ENCODE measurements at places on chromosomes 2 and 18. TPM values are rescaled to one million over a fixed set of nuclear protein-coding genes. Genes with fewer than 3 reads are reported as not detected.

GRCh38 chr2:105183555-105184323 is 57.8 kb upstream of the GPR45 start:
- DNase-seq, result no peak

- DNase-seq, result no peak
Observed at GRCh38 chr2:224198436-224198835, 159.3 kb upstream of the SERPINE2 start.

DNA sequence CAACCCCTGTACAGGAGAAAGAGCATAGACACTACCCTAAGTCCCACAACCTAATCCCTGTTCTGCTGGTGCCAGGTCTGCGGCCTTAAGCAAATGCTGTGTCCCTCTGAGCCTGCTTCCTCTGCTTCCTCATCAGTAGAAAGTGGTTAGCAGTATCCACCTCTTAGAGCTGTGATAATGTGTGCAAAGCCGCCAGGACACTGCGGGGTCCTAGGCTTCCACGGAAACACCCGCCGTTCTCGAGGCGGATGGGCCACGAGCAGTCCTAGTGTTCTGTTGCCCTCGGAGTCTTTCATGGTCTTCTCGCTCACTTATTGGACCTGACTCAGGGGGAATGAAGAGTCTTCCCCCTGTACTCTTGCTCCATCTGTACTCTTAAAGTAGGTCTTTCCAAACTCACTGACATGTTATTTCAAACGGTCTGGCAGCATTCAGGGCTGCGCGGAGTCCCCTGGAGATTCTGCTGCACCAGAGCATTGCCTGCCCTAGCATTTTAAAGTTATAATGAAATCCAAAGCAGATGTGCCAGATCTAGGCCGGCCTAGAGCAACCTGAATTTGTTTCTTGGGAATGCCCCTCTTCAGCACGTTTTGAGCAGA is 107.2 kb upstream of the ZNF236 start:
- no peak for DNase-seq

Gene ANKRD62
- 0.06 TPM for total RNA-seq
